ENCODE measurements at places on chromosomes 3 and 15.

DNA sequence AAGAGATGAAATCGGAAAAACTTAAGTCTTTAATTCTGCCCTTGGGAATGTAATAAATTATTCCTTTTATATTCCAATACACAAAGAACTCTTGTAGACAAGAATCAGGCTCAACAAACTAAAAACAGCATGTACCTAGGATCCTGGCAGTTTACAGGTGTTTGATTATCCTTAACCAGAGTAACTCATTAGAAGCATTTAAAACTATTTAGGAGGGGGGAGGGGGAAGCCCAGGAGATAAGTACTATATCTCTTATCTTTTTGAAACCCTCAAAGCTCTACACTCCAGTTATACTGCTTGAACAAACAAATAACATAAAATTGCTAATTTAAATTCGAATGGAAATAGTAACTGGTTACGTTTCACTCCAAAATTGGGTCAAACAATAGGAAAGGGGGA, 1.9 kb downstream of the CNBP start:
- no peak for DNase-seq

- no peak for DNase-seq
Observed at GRCh38 chr3:107796791-107797190, 274.0 kb downstream of the BBX start.

DNA sequence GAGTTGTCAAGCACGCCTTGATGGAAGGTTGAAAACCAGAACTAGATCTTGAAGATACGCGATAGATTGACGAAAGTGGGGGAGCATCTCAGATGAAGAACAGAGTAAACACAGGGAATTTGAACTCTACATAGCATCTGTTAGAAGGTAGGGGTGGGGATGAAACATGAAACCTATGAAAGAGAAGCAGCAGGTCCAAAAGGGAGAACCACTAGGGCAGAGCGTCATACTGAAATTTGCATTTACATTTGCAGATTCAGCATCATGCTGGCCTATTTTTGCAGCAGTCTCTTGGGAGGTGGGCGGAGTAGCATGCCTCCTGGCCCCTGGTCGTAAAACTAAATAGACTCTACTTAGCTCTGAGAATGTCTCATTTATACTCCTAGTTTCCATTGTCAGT, 46.1 kb upstream of the RASGRP1 start:
- DNase-seq: no peak

DNA sequence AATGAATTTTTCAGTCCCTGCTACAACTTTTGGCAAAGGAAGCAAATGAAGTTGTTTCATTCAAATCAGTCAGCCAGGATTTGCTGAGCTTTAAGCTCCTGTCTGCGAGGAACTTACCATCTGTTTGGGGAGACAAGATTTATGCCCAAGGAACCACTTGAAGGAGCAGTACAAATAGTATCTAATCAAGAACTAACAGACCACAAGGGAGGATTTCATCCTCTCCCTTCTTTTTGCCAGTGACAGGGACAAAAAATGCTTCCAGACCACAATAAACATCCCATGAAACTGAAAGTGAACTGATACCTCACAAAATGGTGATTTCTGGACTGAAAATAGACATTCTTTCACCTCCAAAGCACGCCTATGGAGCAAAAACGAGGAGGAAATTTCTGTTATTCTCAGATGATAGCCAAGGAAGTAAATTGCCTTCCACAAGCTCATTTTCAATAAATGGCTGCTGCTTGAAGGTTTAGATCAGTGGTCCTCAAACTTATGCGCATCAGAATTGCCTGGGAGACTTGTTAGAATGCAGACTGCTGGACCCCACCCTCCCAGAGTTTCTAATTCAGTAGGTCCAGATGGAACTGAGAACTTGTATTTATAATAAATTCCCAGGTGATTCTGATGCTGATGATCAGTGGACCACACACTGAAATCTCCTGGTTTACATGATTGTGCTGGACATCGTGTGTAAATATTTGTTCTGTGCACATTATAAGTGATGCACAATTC, 202.4 kb upstream of the GADL1 start:
- no peak for DNase-seq

GRCh38 chr3:155154255-155154654, 74.1 kb downstream of the MME start:
- DNase-seq: no peak

- no peak for DNase-seq
Observed at GRCh38 chr3:53590606-53591005, 96.2 kb downstream of the CACNA1D start.

- no peak for DNase-seq
Observed at GRCh38 chr3:72111265-72112205, 326.6 kb upstream of the PROK2 start.

DNA sequence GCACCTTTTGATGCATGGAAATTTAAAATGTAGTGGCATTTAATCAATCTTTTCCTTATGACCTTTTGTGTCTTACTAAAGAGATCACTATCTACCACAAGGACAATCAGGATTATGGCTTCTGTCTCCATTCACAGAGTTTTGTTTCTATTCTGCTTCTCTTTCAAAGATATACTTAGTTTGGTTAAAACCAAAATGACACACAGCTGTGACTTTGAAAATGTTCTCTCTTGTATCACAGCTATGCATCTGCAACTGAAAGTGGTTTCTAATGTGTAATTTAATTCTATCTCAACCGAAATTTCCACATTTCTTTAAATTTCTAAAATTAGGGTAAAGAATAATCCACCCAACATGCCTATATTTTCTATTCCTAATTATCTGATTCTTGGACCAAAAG, 27.7 kb downstream of the HLTF start:
- no peak for DNase-seq

GRCh38 chr3:10006762-10007090, 19.5 kb upstream of the FANCD2 start:
- no peak for DNase-seq

DNA sequence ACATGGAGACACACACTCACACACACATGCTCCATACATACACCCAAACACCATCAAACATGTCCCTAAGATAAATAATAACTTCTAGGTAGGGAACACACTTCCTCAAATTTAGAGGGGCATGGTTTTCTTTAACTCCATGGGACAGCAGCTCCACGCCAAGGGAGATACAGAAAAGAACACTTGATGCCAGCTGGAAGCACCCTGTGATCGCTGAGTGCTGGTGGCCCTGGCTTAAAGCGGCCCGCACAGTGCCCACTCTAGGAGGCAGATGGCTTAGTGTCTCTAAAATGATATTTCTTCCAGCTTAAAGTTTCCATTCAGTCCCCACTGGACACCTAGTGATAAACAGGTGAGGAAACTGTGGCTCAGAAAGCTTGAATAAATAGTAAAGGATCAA, 232.9 kb downstream of the UACA start:
- DNase-seq: no peak

GRCh38 chr3:148727231-148727630, 29.5 kb downstream of the AGTR1 start:
- DNase-seq: no peak

GRCh38 chr3:94875149-94875548, 812.3 kb downstream of the NSUN3 start:
- DNase-seq: no peak

- no peak for DNase-seq
Observed at GRCh38 chr3:197093871-197094270, 64.3 kb upstream of the MELTF start.

GRCh38 chr3:30321065-30321464, 285.3 kb upstream of the TGFBR2 start:
- no peak for DNase-seq

DNA sequence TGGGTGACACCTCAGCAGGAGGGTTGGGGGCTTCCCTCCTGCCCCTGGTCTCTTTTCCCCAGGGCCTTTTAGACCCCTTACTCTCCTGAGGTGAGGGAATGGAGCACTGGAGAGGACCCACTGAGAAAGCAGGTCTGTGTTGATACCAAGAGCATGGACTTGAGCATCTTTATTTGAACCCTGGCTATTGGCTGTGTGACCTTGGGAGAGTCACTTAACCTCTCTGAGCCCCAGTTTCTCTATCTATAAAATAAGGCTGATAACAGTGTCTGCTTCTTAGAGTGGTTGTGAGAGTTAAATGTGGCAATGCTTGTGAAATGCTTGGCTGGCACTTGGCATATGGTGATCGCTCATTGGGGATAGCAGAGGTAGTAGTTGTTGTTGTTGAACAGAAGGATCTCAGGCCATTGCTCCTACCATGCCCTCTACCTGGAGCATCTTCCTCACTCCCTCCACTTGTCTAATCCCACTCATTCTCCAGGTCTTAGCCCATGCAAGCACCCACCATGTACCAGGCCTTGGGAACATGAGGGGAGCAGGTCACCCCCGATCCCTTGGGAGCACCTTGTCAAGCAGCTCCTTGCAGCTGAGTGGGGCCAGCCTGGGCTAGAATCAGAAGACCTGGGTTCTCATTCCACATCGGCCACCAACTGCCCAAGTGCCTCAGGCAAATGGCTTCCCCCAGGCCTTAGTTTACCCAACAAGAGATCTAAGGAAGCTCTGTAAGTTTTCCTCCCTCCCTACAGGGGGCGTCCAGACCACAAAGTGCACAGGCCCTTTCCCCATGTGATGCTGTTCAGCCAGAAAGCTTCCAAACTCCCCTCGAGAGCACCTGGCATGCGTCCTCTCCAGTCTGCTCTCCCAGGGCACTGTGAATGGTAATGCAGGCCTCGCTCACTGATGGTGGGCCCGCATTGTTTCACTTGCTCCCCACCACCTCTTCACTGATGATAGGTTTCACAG, 96.7 kb downstream of the LSM3 start:
- DNase-seq: no peak

- no peak for DNase-seq
Observed at GRCh38 chr3:140186421-140186920, 251.5 kb downstream of the CLSTN2 start.

- DNase-seq: no peak
Observed at GRCh38 chr15:74209997-74210671, 7.5 kb upstream of the STRA6 start.

- DNase-seq: no peak
Observed at GRCh38 chr15:59237119-59237855, 30.6 kb downstream of the LDHAL6B start.

DNA sequence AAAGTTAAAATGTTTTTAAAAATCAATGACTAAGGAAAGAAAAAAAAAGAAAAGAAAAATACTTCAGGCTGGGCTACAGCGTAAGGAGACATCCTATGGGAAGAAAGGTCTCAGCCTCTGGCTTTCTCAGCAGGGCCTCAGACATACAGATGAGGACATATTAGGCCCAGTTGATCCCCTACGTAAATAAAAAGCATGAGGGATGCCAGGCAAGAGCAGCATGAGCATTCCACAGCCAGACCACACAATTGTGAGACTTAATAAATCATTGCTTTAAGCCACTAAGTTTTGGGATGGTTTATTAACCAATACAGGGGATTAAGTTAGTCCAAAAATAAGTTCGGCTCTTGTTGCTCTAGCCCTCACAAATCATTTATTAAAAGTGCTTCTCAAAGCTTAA, 394.1 kb upstream of the NECTIN3 start:
- DNase-seq: no peak

DNA sequence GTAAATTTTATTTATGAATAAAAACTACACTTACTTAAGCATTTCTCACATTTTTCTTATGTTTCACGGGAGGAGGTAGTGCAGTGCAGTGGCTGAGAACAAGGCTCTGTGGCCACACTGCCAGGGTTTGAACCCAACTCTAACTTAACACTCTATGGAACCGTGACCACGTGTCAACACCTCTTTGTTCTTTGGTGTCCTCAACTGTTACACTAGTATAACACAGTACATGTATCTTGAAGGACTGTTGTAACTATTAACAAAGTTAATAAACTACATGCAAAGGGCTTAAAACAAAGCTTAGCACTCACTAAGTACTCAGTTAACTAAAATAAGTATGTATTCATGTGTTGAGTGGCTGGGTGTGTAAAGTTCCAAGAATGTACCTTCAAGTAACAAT, 19.5 kb downstream of the CD47 start:
- DNase-seq: no peak

DNA sequence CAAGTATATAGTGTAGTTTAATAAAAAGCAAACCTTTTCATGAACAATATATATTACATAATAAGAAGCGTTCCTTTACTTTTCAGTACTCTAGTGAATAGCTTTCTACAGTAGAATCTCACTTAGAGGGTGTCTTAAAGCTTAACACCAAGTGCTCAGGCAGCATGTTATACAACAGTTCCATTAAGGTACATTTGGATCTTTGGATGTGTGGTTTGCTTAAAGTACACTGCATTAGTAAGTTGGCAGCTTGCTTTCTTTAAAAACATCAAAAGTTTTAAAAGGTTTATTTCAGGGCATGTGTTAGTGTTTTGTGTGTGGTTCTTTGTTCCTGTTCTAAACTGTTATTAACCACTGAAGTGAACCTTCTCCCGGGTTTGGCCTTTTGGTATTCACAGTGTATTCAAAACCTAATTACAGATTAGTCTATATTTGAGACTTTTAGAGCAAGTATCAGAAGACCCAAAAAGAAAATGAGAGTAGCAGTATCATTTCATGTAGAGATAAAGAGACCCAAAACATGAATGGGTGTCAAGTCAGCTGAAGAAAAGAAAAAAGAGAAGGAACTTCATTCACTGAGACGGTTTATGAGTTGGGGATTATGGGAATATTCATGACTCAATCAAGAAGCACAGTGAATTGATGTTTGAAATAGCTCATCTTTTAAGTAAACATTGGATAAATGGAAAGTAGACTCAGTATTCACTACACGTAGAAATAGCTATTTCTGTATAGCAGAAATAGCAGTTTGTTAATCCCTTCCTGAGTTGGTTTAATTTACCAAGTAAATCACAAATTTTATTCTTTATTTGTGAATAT, 93.9 kb downstream of the OPA1 start:
- DNase-seq: no peak

GRCh38 chr3:171169866-171170265, 143.3 kb upstream of the SLC2A2 start:
- DNase-seq: no peak

GRCh38 chr3:16913264-16913580, 28.5 kb downstream of the PLCL2 start:
- DNase-seq: no peak

- DNase-seq: no peak
Observed at GRCh38 chr15:45799508-45799907, 164.7 kb downstream of the SQOR start.

GRCh38 chr15:75809986-75810750, 33.1 kb upstream of the UBE2Q2 start:
- no peak for DNase-seq

Data from NCI-H1048 (cell line).